ENCODE measurements at places on chromosomes 7 and 10.

GRCh38 chr10:130748409-130749057 lies 563.0 kb downstream of the TCERG1L start:
- no peak for DNase-seq

GRCh38 chr10:107056182-107056581 lies 108.3 kb downstream of the SORCS1 start:
- no peak for DNase-seq

DNA sequence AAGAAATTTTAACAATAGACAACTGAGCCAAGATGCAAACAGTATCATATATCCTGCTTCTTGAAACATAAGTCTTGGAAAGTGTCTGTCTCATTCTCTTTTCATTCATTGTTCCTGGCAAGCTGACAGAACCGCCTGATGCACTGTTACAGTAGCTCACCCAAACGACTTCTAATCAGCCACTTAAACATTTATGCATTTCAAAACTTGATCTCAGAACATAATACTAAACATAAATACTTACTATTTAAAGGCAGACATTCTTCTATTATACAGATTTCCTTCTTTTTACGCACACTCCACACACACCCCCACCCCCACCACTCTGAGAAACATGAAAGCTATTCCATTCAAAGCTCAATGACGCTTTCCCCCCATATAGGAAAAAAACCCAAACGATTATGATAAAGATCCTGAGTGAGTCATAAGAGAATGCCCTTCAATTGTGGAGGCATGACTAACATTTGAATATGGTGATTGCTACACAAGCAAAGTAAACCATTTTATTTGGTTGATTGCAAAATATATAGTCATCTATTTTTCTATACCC lies 30.5 kb downstream of the SHTN1 start:
- DNase-seq, result no peak

GRCh38 chr10:114957673-114958072 lies 19.7 kb downstream of the TRUB1 start:
- no peak for DNase-seq

- DNase-seq, result no peak
Measured at GRCh38 chr7:73948287-73948686, 79.7 kb upstream of the ELN start.

DNA sequence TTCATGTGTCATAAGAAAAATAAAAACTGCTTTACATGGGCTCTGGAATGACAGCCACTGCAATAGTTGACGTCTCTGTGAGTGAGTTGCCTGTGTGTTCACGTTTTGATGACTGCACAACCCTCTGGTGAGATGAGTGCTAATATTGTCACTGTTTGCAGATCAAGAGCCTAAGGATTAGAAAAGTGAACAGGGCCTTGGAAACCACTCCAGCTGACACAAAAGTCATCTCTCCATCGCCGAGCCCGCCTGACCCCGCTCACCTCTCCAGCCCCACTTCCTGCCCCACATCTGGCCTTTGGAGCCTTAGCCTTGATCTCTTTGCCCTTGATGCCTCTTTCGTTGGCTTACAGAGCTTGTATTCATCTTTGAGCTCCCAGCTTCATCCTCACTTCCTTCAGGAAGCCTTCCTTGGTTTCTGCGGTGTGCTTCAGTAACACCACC lies 351.7 kb downstream of the TCERG1L start:
- no peak for DNase-seq

GRCh38 chr7:121480058-121480457 lies 84.0 kb upstream of the FAM3C start:
- DNase-seq, result no peak

GRCh38 chr10:115918812-115919211 lies 354.2 kb downstream of the GFRA1 start:
- no peak for DNase-seq

DNA sequence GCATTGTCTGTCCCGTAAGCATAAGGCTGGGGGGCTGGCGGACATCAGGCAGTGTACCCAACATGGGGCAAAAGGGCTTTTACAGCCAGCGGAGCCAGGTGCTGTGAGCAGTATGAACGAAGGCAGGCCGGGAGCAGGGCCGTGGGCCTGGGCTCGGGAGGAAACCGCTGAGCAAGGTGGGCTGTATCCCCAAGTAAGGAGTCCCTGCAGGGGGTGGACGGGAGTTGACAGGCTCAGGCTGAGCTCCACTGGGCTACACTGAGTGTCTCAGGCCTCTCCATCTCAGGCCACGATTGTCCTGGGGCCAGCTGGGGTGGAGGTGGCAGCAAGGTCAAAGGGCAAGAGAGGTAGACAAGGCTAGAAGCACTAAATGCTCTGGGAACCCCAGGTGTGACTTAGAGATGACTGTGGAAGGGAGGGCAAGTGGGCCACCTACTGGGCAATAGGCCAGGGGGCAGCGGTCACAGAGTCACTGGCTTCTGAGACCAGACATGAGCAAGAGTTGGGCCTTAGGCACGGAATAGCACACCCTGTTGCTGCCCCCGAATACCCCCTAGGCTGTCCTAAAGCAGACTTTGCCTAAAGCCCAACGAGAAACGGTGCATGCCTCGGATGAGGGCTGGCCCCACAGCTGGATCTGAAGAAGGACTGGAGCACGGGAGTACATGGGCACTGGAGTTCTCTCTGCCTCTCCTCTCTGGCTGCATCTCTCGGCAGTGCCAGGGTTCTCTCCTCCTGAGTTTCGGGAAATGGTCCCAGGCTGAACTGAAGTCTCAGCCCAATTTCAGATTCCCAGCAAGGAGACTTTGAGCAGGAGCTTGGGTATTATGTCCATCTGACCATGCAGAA lies 10.8 kb upstream of the RAMP3 start:
- DNase-seq, result no peak

DNA sequence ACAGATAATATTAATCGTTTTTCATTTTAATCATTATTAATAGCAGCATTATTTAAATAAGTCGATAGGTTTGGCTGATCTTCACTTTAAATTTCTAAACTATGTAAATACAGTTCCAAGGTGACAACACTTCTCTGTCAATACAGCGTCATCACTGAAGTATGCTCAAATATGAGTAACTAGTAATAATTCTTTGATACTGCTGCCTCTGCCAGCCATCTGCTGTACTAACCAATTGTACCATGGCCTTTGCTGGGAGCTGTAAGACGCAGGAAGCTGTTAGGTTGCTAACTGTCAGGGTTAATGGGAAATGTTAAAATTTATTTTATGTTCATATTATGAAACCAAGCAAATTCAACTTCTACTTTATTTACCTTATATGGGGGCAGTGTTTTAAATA lies 1650.5 kb upstream of the LRRTM3 start:
- no peak for DNase-seq

- no peak for DNase-seq
Measured at GRCh38 chr7:26326211-26326610, 34.5 kb downstream of the SNX10 start.

- DNase-seq, result no peak
Measured at GRCh38 chr10:117667831-117668230, 125.3 kb downstream of the EMX2 start.

DNA sequence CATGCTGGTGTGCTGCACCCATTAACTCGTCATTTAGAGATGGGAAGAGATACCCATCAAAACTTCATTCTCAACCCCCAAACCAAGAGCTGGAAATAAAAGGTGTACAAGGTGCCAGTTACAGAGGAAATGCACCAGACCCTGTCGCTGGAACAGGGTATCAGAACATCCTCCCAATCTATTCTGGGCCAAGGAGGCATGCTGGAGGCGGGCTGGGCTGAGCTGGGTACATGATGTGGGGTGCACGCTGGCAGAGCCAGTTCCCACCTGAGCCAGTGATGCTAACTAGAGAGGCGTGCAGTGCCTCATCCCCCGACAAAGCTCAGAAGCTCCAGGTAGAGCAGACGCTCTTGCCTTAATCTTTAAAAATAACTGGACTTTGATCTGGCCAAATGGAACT lies 70.1 kb downstream of the NPSR1 start:
- no peak for DNase-seq

- DNase-seq, result no peak
Measured at GRCh38 chr10:95459446-95460045, 101.6 kb downstream of the SORBS1 start.

DNA sequence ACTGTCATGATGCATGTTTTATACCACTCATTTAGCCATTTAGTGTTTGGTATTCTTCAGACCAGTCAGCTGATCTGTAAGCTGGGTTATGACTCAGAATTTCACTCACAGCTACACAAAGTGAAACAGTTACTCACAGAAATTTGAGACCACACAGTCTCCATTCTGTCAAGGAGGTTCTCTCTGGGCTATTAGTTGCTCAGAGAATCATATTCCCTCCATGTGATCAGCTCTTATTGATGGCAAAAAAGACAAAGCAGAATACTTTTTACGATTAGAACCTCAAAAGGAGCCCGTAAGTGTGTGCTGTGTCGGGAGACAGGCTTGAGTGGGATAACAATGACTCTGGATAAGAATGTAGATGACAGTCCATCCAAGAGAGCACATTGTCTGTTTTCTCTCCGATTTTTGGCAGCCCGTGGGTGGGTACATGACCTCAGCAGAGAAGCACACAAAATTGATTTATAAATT lies 277.6 kb upstream of the SORCS1 start:
- DNase-seq, result no peak

- no peak for DNase-seq
Measured at GRCh38 chr10:9379183-9379582, 1324.7 kb downstream of the GATA3 start.

DNA sequence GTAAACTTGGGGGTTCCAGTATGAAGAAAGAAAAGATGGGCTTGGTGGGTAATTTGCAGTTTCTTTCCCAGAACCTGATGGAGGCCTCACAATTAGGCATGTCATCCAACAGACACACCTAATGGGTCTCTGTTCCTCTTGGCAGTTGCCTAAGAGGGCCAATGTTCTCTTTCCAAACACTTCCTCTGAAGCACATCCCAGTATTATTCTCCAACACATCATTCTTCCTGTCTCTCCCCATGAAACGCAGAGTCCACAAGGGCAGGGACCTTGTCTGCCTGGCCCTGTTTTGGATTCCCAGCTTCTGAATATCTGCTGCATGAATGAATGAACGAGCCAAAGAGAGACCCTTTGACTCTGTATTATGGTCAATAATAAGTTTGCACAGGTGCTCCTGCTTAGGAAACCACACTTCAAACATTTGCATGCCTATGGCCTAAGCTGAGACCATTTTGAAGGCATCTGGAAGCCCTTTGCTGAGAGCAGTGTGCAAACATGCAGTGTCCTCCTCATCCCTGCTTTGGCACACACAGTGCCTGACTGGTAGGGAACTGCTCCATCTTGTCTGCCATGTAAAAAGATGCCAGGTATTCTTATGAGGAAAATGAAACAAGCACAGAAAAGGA lies 100.9 kb upstream of the CHST15 start:
- DNase-seq, result no peak

GRCh38 chr10:45325116-45325515 lies 9.7 kb upstream of the OR13A1 start:
- DNase-seq, result no peak

DNA sequence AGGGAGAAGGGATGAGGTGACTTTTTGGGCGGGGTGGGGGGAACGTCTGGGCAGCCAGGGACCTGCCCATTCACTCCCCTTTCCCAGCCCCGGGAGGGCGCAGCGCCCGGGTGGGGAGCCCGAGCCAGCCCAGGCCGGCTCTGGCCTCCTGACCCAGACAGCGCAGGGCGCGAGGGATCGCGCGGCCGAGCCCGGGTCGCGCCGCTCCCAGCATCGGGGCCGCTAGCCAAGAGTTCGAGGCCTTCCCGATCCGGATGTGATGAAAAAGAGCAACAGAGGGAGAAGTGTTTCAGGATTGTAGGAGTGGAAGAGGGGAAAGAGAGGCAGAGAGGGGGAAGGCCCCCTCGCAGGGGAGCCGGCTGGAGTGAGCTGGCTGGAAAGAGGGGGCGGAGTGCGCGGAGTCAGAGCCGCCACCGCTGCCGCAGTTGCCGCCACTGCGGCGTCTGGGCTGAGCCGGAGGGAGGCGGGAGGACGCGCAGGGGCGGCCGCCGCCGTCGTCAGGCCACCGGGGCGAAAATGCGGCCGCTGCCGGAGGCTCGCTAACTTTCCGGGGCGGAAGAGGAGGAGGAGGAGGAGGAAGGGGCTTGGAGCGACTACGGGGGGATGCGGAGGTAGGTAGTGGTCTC lies at the start of gene MDFIC:
Gene MDFIC, plus strand, starts transcription at position 69 of the 626 bp plus-strand sequence. CDS start 940 bp downstream, outside the sequence.
- DNase-seq, result peak; percentile 25

- DNase-seq, result no peak
Measured at GRCh38 chr7:24576171-24577025, 3.1 kb downstream of the PALS2 start.

DNA sequence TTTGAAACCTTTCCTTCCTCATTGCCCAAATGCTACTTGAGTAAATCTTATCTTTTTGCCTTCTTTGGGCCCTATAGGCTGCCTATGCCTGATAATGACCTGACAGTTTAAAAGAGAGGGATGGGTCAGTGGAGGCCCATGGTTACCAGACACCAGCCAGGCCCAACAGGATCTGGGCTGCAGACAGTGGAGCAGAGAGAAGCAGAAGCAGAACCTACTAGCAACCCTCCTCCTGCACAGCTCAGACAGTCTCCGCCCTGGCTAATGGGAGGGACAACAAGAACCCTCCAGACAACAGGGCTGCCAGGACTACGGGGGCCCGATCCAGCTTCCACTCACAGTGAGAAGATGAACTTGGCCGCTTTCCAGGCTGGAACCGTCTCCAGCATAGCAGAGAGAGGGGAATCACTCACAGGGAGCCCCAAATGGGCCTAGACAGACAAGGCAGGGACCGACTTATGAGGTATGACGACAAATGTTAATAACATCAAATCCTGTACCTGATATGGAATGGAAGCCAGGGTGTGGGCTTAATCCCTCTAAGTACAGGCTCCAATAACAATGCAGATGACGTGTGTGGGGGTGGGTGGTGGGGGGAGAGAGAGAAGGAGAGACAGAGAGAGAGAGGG lies 31.7 kb upstream of the DGKI start:
- no peak for DNase-seq

GRCh38 chr7:159172400-159172799 lies 27.7 kb upstream of the VIPR2 start:
- no peak for DNase-seq

DNA sequence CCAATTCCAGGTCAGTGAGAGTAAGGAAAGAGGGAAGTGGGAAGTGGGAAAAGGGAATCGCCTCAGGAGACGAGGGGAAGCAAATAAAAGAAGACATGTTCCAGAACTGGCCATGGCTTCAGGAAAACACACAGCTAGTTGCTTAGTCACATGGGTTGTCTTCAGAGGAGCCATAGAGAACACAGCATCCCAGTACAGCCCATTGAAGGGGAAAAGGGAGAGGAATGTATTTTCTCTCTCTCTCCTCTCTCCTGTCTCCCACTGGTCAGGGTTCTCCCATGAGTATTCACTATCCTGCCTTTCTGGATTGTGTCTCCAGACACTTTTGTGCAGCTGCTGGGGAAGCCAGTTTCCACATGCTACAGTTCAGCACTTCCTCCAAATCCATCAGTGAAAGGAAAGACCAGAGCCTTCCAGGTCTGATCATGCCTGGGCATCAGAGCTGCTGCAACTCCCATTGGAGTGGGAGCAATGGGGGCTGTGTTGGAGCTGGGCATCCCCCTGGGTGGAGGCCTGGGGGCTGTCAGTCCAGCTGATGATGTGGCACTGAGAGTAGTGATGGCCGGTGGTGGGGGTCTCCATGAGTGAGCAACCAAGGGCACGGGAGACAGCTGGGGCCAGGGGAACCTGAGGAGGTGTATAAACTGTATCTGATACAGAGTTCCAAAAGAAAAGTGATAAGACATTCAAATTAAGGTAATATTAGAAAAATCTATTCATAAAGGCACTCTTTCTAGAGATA lies 38.6 kb downstream of the MAP3K8 start:
- DNase-seq, result no peak

- DNase-seq, result no peak
Measured at GRCh38 chr7:47277321-47277781, 304.6 kb downstream of the TNS3 start.

GRCh38 chr7:106618480-106618879 lies 42.5 kb downstream of the CCDC71L start:
- DNase-seq, result no peak

- DNase-seq, result no peak
Measured at GRCh38 chr10:120162471-120162870, 269.9 kb downstream of the SEC23IP start.

Data from GM12892 (cell line).